Stimulated activated CD8-positive, alpha-beta memory T cell treated with anti-CD3 and anti-CD28 coated beads, Interleukin-15, amount 100 ng/mL, for 48 hours (primary cell): ENCODE measurements at places on chromosomes 1 and 21.

- no peak for DNase-seq
These were observed 125.8 kb downstream of the SLC45A1 start for GRCh38 chr1:8443558-8444194.

DNA sequence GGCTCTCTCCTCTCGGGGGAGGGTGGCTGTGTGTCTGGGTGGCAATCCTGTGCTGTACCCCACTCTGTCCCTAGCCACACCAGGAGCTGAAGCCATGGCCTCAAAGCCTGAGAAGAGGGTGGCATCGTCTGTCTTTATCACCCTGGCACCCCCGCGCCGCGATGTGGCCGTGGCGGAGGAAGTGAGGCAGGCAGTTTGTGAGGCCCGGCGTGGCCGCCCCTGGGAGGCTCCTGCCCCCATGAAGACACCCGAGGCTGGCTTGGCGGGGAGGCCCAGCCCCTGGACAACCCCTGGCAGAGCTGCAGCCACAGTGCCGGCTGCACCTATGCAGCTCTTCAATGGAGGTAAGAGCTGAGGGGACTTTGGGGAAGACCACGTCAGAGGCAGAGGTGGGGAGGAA lies 6.3 kb downstream of the FBLIM1 start:
- DNase-seq = no peak

- DNase-seq = no peak
These were observed 1.2 kb downstream of the CAMSAP2 start for GRCh38 chr1:200739702-200740570.

GRCh38 chr21:20388400-20388799 lies 609.8 kb upstream of the NCAM2 start:
- DNase-seq = no peak

GRCh38 chr1:89822109-89822962 lies 1.5 kb downstream of the LRRC8D start:
- no peak for DNase-seq

DNA sequence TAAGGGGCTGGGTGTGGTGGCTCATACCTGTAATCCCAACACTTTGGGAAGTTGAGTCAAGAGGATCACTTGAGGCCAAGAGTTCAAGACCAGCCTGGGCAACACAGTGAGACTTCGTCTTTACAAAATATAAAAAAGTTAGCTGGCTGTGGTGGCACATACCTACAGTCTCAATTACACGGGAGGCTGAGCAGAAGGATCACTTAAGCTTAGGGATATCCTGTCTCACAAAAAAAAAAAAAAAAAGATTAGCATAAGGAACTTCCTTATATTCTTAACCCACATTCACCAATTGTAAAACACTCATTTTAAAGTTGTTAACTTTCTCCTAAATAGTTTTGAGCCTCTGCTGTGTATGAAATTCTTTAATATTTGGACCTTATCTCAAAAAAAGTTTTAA lies 53.1 kb downstream of the ABCD3 start:
- no peak for DNase-seq

DNA sequence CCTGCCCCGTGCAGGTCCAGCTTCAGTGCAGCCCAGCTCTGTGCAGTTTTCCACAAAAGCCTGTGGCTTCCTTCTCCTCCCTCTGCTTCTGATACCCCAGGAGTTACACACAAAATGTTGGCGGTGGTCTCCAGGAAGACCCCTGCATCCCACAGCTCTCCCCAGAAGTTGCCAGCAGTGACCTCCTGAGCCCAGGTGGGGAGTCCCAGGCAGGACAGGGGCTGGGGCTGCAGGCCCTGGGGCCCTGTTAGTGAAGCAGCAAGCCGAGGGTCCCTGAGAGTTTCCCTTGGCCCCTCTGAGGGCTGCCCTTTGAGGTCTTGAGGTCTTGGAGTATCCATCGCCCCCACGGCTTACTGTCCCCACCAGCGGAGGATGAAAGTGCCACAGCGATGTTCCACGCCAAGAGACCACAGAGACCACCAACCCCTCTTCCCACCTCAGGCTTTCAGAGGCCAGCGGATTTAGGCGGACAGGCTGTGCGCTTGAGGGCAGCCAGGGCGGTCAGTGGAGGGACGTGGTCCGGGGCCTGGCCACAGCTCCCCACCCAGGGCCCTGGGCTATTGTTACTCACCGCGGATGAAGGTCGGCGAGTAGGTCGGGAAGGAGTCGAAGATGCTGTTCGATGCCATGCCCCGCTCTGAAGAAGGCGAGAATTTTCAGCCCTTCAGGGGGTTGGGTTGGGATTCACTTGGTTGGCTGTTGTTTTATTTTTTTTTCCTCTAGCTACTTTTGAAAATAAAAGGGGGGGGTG lies 34.0 kb upstream of the RUNX3 start:
- DNase-seq = no peak

GRCh38 chr21:15775981-15776380 lies 46.2 kb downstream of the USP25 start:
- DNase-seq = no peak

GRCh38 chr1:29984166-29984861 lies 739.1 kb downstream of the MATN1 start:
- no peak for DNase-seq

- peak; percentile 15 for DNase-seq
These were observed 4.8 kb downstream of the TCHH start for GRCh38 chr1:152110365-152110859.

DNA sequence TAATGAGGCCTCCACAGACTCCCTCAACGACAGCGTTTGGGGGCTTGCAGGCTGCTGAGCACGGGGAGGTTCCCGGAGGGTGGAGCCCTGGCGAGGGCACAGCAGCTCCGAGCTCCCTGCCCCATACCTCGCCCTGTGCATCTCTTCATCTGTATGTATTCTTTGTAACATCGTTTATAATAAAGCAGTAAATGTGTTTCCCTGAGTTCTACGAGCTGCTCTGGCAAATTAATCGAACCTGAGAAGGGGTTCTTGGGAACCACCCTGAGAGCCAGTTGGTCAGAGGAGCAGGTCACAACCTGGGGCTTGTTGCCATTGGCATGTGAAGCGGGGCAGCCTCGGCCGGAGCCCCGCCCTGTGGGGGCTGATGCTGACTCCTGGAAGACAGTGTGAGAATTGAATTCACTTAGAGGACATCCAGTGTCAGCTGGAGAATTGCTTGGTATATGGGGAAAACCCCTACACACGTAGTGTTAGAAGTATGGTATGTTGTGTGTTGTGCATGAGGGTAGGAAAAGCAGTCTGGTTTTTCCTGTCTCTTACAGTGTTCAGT lies 11.5 kb downstream of the SLC37A1 start:
- DNase-seq = no peak

DNA sequence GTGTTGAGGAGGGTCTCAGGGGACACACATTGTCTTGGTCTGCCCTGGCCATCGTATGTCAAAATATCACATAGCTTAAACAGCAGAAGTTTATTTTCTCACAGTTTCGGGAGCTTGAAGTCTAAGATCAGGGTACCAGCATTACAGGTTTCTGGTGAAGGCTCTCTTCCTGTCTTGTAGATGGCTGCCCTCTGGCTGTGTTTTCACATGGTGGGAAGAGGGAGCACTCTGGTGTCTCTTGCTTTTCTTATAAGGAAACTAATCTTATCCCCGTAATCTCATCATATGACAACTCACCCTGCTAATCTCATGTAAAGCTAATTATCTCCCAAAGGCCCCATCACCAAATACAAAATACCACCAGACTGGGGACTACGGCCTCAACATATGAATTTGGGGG lies 246.9 kb upstream of the ST6GALNAC5 start:
- DNase-seq = no peak

DNA sequence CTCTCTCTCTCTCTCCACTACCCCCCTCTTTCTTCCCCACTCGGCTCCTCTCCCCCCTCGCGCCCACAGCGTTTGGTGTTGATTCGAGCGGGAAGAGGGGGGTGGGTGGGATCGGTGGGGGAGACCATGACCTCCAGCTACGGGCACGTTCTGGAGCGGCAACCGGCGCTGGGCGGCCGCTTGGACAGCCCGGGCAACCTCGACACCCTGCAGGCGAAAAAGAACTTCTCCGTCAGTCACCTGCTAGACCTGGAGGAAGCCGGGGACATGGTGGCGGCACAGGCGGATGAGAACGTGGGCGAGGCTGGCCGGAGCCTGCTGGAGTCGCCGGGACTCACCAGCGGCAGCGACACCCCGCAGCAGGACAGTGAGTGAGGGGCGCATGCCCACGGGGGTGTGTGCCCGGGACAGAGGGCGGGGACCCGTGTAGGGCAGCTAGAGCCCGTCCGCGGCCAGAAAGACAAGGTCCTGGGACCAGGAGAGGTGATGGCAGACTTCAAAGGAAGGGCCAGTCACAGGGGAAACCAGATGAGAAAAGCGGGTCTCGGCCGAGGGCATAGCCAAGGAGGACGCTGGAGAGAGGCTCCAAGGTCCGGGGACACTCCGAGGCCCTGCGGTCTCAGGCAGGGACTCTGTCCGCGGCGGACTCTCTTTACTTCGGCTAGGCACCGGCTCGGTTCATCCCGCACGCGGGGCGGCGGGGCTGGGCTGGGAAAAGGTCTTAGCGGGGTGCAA lies at the start of gene PRRX1:
PRRX1 (plus strand) TSS at position 39 of the 735 bp plus-strand sequence; CDS start at position 127, 88 bp downstream.
- no peak for DNase-seq

DNA sequence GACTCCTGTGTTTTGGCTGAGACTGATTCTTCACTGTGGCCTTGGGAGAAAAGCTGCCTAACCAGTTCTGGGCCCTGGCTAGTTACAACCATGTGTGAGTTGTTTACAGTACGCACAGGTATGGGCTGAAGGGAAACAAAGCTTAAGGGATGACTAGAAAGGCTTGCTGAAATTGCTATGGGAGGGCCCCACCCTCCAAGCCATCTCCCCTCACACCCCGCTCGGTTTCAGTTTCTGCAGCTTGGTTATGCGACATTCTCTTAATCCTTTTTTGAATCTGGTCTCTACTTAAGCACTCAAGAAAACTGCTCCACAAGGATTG lies 43.1 kb downstream of the PBX1 start:
- no peak for DNase-seq

GRCh38 chr1:23168079-23168444 lies 594 bp downstream of the LUZP1 start:
- no peak for DNase-seq

DNA sequence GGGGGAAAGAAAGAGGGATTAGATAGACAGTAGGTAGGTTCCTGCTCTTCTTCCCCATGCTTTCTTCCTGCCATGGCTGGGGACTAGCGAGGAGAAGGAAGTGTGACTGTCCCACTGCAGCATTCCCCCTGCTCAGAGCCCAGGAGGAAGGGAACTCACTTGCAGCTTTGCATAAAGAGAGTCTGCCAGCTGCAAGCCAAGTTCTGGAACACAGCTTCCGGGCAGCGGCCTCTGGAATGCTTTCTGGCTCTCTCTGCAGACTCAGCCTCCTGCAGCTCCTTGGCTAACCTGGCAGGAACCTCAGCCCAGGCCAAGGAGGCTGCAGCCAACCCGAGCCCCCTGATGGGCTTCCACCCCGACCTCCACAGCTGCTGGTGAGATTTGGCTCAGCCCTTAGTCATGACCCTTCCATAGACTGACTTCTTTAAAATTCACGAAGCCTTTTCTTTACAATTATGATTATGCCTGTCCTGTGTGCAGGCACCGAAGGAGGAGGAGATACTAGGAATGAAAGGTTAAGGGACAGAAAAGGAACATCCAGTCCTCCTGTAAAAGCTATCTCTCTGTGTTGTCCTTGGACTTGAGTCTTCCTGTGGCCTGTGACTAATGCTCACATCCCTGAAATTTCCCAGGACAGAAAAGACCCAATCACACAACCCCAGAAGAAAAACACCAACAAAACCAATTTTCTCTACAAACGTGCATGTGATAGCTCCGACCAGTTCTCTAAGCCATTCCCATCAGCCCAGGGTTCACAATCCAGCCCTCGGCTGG lies 108.2 kb upstream of the OLIG2 start:
- DNase-seq = no peak

GRCh38 chr1:203299169-203299568 lies 6.2 kb upstream of the BTG2 start:
- no peak for DNase-seq

- DNase-seq = peak; percentile 62
These were observed 3.9 kb upstream of the DENND2D start for GRCh38 chr1:111204201-111204982.

DNA sequence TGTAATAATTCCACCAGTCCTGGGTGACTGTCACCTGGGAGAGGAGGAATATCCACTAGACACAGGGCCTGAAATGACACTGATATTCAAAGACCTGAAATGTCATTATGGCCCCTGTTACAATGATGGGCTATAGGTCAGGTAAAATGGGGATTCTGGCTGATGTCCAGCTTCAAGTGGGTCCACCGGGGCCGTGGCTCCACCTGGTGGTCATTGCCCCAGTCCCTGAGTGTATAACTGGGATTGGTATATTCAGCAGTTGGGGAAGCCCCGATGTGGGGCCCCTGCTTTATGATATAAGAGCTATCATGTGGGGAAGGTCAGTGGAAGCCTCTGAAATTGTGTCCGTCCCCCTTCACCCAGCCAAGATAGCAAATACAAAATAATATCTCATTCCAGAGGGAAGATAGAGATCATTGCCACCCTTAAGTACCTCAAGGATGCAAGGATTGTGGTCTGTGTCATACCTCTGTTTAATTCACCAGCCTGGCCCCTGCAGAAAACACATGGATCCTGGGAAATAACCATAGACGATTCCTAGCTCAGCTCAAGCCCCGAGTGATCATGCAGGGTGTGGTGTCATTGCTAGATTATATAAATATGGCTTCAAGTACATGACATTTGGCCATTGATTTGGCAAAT lies 19.4 kb downstream of the PLEKHO1 start:
- no peak for DNase-seq

DNA sequence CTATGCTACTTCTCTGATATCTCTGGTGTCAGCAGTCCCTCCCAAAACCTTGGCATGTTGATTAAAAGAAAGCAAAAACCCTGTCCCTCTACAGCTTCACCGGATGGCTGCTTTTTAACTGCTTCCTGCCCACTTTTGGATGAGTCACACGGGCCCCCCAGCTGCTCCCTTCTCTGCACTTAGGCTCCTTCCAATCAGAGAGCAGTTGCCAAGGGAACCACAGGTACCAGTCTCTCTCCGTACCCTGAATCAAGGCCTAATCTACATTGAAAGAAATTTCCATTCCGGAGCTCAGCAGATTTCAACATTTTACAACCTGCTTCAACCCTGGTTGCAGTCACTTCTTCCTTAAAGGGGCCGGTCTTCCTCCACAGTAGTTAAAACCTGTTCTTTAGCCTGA lies 70.6 kb upstream of the GJB5 start:
- peak; percentile 10 for DNase-seq

DNA sequence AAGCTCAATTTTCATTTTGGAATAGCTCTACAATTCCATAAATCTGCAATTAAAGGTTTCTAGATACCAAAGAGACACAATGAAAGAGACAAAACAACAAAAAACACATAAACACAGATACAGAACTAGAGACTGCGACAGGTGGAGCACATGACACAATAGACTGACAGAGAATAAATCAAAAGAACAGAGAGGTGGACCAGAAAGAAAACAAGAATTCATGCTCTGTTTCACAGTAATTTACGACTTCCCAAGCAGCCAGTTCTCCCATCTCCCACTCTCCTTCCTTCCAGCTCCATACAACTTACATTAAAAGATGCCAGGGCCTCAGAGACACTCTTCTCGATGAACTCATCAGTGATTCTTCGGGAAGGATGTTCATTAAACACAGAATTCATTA lies 15.1 kb upstream of the RBM8A start:
- no peak for DNase-seq

GRCh38 chr1:230186003-230186863 lies 119.2 kb downstream of the GALNT2 start:
- no peak for DNase-seq

- DNase-seq = no peak
These were observed 33.0 kb upstream of the ID3 start for GRCh38 chr1:23592209-23592892.
